ENCODE measurements at places on chromosomes 13 and 19.

- DNase-seq: no peak
Measured at GRCh38 chr13:50797091-50797490, 46.4 kb downstream of the DLEU7 start.

DNA sequence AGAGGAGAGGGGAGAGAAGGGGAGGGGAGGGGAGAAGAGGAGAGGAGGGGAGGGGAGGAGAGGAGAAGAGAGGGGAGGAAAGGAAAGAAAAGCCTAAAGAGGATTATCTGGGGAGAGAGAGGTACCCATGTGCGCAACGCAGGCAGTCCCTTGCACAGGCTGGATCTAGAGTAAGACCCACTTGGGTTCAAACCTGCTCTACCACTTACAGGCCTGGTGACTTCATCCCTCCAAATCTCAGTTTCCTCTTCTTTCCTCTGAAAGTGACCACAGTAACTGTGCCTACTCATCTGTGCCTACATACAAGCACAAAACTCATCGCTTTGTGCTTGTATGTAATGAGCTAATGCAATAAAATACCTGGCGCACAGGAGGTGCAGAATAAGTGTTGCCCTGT is 732 bp upstream of the MAP1S start:
- peak; percentile 4 for DNase-seq

- DNase-seq: no peak
Measured at GRCh38 chr19:10730932-10731331, 13.1 kb downstream of the DNM2 start.

DNA sequence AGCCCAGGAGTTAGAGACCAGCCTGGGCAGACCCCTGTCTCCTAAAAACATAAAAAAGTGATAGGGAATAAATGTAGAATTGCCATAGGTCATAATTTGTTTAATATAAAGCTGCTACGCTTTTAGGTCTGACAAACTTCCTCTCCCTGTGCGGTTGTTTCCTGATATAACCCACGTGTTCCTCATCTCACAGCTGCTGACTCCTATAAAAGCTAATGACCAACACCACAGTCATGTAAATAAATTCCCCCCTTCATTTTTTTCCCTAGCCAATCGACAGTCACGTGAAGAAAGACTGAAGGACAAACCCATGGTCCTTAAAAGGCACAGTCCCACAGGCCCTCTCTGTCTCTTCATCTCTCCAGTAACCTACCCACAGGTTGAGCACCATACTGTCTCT is 27.5 kb downstream of the ZNF266 start:
- DNase-seq: no peak

- no peak for DNase-seq
Measured at GRCh38 chr13:89749888-89750287, 1597.6 kb upstream of the MIR17HG start.

DNA sequence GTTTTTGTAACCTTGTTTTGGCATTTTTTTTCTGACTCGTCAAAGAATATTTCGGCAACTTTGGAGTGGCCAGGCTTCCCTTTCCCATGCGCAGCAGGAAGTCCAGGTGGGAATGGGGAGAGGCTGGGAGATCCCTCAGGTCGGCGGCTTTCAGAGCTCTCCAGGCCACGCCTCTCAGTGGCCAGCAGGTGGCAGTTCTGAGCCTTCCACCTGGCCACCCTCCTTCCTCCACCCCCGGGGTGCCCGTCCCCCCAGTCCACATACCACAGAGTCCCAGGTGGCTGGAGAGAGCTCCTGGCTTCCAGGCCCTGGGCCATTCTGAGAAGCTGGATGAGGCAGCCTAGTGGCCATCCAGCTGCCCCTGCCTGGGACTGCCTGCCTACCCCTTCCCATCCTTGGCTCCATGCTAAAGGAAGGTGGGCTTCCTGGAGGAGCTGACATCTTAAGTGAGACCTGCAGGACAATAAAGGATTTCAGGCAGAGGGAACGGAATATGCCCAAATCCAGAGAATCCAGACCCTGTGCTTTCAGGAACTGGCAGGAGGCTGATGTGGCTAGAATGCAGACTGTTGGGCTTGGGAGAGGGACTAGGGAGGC is 46.3 kb downstream of the CCNE1 start:
- DNase-seq: no peak

GRCh38 chr19:6501740-6502648 is at the start of gene TUBB4A:
TUBB4A (minus strand) TSS chr19:6502309; CDS start chr19:6502212, 97 bp downstream.
- no peak for DNase-seq

GRCh38 chr19:45404557-45405434 is at the start of gene PPP1R13L:
PPP1R13L (minus strand) TSS chr19:45405069; CDS start chr19:45398318, 6,751 bp downstream.
- DNase-seq: peak; percentile 70

DNA sequence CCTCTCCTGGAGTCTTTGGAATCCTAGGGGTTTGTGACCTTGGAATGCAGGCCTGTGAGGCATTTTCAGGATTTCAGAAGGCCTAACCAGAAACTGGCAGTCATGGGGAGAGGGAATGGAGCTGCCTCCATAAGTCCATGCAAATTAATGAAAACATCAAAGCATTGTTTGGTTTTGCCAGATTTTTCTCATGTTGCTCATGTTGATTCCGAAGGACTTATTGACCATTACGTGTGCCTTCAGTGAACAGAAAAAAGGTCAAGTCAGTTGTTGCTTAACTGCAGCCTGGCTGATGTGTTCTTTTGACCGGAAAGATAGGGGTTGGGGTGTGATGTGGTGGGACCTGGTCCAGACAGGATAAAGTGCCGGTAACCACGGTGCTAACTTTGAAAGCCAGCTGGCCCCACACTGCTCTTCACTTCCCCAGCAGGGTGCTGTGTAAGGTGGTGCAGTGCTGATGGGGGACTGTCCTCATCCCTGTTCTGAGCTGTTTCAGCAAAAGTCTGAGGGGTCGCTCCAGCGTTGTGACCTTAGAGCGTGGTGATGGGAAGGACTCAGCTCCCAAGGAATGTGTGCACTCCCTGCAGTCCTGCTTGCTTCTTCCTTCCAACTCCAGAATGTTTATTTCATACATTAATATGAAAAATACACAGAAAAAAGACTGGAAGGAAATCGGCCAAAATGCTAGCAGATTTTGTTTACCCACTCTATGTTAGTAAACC is 3.5 kb downstream of the RNF113B start:
- no peak for DNase-seq

- DNase-seq: no peak
Measured at GRCh38 chr13:96940961-96941360, 53.3 kb downstream of the OXGR1 start.

- no peak for DNase-seq
Measured at GRCh38 chr19:8468761-8469373, 24.1 kb downstream of the HNRNPM start.

- DNase-seq: no peak
Measured at GRCh38 chr13:28505543-28506135, 10.7 kb upstream of the FLT1 start.

DNA sequence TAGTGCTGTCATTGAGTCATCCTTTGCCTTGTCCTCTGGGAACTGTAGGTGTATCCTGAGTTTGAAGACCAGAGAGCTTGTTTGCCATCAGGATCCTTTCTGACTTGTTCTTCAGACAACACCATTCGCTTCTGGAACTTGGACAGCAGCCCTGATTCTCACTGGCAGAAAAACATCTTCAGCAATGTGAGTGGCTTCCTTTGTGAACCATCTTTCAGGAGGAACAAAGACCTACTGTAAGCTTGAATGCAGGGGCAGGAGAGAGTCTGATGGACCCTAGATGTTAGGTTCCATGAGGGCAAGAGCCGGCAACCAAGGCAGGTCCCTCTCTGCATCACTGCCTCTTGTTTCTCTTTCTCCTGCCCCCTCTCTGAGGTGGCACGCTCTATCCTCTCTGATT is 26.7 kb downstream of the WDR62 start:
- DNase-seq: no peak

GRCh38 chr13:101727118-101727517 is 274.6 kb downstream of the ITGBL1 start:
- no peak for DNase-seq

DNA sequence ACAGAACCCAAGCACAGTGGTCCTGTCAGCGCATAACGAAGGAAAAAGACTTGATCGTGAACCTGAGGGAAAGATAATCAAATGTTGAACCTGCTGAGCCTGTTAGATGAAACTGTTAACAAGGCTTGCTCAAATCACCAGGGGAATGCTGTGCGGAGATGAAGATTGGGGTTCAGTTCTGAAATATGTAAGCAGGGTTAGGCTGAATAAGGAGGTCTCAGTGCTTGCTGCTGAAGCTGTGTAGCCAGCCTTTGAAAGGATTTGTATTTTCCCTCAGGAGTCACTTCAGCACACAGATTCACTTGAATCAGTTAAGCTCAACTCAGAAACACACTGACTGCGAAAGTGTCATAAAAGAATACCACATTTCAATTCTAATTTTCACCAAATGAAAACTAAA is 793.5 kb downstream of the OLFM4 start:
- no peak for DNase-seq

- no peak for DNase-seq
Measured at GRCh38 chr13:83086948-83087347, 795.3 kb downstream of the SLITRK1 start.

DNA sequence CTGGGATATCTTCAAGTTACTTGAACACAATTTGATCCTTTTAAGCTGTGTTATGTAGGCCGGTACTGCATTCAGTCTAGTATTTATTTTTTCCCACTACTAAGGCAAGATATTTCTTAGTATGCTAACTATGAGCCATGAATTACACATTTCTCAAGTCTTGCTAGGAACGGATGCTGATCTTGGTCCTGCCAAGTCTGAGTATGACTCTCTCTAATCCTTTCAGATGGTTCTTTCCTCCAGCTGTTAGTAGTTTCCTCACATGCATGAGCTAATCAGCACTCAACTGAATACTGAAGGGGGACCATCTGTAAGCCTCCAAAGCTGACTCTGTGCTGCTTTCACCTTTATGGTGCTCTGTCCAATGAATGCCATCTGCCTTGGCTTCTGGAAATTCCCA is 460.3 kb downstream of the KCTD12 start:
- DNase-seq: no peak

DNA sequence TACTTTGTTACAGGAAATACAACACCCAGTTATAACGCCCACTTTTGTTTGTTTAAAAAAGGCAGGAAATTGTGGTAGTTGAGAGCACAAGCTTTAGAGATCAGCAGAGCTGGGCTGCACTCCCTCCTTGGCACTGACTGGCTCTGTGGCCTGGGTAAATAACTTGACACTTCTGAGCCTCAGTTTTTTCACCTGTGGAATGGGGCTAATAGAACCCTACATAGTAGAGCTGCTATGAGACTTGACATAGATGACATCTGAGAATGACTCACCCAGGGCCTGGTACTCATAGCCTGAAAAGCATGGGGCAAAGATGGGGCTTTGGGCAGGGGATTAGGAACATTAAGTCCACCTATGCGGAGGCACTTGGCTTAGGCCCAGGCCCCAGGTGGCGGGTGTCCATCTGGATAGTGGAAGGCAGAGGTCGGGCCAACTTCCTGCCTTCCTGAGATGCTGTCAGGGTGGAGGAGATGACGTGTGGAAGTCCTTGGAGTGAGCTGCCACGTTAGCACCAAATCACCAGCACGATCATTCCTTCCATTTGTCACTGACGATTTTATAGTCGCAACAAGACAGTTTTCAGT is 159.1 kb downstream of the KATNAL1 start:
- DNase-seq: no peak

DNA sequence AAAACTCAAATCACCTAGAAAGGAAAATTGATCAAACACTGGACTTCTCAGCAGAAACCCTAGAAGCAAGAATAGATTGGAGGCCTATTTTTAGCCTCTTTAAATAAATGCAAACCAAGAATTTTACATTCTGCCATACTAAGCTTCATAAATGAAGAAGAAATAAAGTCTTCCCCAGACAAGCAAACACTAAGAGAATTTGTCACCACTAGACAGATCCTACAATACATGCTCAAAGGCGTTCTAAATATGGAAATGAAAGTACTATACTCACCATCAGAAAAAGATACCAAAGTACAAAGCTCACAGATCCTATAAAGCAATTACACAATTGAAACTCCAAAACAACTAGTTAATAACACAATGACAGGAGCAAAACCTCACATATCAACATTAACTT is 578.1 kb downstream of the UQCRFS1 start:
- no peak for DNase-seq

DNA sequence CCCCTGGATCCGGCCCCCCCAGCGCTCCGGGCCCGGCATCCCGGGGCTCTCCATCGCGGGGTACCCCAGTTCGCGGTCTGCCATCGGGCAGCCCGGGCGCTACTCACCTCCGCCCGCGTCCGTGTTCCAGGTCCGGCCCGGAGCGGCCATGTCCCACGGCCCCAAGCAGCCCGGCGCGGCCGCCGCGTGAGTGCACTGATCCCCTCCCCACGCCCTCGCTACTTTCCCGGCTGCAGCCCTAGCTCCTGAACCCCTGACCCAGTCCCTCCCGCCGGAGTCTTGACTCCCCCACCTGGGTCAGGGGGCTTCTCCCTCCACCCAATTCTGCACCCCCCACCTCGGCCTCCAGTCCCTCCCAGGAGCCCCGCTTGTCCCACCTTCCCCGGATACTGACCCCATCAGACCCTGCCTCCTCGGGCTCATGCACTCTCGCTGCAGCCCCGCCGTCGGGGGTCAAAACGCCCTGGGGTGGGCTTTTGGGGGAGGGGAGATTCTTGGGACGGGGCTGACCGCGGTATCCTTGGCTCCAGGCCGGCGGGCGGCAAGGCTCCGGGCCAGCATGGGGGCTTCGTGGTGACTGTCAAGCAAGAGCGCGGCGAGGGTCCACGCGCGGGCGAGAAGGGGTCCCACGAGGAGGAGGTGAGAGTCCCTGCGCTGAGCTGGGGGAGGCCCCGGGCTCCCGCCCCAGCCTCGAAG is 566 bp downstream of the HMG20B start:
- no peak for DNase-seq

GRCh38 chr13:114078461-114079451 is 53.7 kb downstream of the RASA3 start:
- DNase-seq: no peak

- DNase-seq: no peak
Measured at GRCh38 chr13:27578121-27579030, 42.0 kb downstream of the LNX2 start.

GRCh38 chr19:48629599-48630295 is 7.4 kb downstream of the DBP start:
- DNase-seq: no peak

- no peak for DNase-seq
Measured at GRCh38 chr13:78600280-78600883, 3.0 kb downstream of the POU4F1 start.

GRCh38 chr19:49889687-49890348 is 6.9 kb downstream of the IL4I1 start:
- DNase-seq: peak; percentile 69

- no peak for DNase-seq
Measured at GRCh38 chr13:74107598-74107997, 26.6 kb downstream of the KLF12 start.

GRCh38 chr19:8324186-8325050 is 3.1 kb downstream of the RPS28 start:
- DNase-seq: no peak

All from stimulated activated CD4-positive, alpha-beta T cell treated with anti-CD3 and anti-CD28 coated beads, TNF-alpha, amount 100 ng/mL, for 48 hours (primary cell).